ENCODE measurements at places on chromosomes 4 and X.

GRCh38 chr4:108940634-108941033 is 177.8 kb upstream of the ETNPPL start:
- no peak for DNase-seq

- no peak for DNase-seq
Observed at GRCh38 chr4:42490015-42490414, 92.7 kb downstream of the SHISA3 start.

GRCh38 chr4:64130907-64131306 is 278.3 kb downstream of the TECRL start:
- DNase-seq = no peak

DNA sequence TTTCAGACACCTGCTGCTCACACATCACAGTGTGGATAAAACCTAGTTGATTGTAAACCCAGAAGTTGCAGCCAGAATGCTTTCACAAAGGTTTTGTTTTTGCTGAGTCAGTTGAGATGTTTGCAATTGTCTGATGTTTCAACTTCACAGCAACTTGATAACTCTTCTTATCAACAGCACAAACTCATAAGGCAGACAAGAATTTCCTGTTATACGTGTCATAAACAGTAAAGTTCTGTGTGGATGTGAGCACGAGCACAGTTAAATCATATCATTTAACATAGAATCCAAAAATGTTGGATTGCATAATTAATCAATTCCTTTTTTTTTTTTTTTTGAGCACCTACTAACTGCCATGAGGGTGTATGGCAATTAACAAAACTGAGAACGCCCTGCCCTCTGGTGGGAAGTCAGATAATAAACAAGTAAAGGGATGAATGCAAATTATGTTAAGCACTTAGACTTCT is 512.2 kb downstream of the PDHA2 start:
- DNase-seq = no peak

DNA sequence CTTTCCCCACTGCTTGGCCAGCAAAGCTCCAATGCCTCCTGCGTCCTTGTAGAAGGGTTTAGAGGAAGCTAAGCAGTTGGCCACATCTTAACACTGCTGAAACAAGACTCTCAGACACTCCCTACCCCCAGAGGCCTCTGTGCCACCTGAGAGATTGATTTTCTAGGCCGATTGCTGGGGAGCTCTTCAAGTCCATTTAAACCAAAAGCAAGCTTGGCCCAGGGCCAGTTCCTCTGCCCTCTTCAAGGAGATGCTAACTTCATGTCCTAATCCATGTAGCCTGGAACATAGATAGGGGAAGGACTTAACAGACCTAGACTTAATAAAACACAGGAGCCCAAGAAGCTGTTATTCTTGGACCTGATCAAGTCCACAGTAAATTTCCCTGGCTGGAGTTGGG is 27.2 kb upstream of the FMR1NB start:
- no peak for DNase-seq

DNA sequence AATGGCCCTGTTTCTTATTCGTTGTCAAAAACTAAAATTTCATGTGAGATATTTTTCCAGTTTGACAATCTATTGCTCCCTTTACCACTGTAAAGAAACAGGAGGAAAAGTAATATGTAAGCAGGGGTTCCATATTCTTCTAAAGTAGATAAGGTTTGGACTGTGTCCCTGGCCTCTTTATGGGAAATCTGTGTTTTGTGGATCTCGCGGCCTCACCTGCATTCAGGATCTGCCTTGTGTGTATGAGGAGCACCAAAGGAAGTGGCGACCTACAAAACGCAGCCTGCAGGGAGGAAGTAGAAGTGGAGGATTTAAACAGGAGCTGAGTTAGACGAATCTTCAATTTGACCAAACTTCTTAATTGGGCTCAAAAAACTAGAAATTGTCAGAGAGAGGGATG is 67.0 kb downstream of the RASGEF1B start:
- no peak for DNase-seq

- DNase-seq = no peak
Observed at GRCh38 chr4:40323866-40324265, 11.3 kb upstream of the CHRNA9 start.
